ENCODE measurements at places on chromosomes 3 and 15.

DNA sequence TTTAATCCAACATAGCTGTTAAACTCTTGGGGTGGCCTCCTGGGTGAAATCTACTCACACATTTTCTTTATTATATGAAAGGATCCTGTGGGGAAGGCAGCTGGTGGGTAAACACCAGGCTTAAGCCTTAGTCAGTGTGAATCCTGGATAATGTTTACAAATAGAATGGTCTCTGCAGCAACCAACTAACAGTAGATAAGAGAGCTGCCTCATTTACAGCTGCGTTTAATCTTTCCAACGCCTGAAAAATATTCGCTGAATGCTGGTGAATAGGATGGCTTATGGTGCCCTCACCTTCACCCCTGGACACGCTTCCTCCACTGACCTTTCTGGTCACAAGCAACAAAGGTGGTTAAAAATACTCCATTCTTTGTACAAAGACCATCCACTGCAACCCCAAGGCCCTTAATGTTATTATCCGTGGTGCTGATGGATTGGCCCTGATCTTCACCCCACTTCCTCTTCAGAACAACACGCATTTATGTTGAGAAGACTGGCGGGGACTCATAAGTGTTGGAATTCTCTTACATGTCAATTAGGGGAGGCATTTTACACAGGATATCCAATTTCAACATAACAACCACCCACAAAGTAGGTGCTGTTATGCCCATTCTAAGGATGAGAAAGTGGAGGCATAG is 120.0 kb upstream of the FRMD4B start:
- no peak for DNase-seq

DNA sequence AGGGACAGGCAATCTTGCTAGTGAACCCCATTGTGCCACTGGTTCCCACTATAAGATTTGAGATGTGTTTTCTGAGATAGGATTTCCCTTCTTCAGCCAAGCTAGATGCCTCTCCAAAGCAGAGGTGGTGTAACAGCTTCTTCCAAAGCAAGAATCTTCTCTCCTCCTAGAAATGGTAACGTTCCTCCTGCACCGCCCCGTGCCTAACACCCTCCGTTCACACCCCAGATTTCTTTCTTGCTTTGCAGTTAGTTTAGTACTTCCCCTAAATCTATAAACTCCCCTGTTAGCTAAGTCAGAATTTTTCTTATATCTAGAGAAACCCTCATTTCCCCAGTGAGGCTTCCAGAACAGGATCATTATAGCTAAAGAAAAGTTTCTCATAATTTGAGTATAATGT is 617.6 kb upstream of the MDFIC2 start:
- DNase-seq, result no peak

DNA sequence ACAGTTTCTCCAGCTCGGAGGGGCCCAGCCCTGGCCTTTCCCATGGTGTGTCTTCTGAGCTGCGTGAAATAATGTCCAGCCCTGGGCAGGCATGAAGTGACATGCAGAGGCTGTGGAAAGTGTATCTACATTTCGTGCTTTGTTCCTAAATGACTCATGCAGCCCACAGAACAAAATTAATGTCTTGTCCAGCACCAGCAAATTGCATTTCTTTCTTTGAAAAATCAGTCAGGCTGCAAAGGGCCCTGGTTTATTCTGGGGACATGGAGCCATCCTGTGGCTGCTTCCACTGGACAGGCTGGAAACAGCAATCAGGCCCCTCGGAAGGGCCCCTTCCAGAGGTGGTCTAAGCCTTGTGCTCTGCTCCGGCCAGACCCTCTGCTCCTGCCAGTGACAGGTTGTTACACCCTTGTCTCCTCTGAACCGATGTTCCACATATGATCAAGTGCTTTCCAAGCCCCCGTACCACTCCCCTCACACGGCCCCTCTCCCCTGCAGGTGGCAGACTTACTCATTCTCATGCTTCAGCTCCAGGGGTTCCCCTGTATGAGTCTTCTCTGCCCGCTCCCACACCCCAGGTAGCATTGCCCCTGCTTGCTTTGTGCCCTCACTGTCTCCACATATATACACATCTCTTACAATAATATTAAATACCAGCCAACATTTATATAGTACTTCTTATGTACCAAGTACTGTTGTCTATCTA is 33.7 kb downstream of the CRYGS start:
- DNase-seq, result no peak

GRCh38 chr3:59290358-59290757 is 240.5 kb upstream of the CFAP20DC start:
- DNase-seq, result no peak

DNA sequence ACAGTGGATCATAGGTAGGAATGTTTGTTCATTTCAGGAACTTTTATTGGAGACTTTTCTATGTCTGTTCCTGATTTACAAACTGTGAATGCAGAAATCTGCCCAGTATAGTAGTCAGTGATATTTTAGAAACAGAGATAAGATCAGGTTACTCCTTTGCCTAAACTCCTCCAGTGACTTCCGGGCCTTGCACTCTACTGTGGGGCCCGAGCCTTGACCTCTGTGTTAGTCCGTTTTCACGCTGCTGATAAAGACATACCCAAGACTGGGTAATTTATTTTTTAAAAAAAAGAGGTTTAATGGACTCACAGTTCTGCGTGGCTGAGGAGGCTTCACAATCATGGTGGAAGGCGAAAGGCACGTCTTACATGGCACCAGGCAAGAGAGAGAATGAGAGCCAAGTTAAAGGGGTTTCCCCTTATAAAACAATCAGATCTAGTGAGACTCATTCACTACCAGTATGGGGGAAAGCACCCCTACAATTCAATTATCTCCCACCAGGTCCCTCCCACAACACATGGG is 127.1 kb downstream of the DNAJB8 start:
- DNase-seq, result no peak

- DNase-seq, result no peak
Measured at GRCh38 chr15:52622791-52623190, 54.0 kb upstream of the ARPP19 start.

DNA sequence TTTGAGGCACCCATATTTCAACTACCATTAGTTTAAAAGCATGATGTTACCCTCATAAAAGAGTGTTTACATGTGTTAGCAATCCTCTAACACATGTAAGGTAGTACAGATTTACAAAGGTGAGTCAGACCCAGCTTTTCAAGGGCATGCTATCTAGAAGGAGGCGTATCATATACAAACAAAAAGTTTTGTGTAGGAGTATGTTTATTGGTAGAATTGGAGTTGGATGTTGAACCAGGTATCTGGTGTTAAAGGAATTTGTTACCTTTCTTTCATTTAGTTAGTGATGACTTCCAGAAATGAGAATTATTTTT is 2.4 kb downstream of the HACD3 start:
- no peak for DNase-seq

GRCh38 chr15:26731965-26732364 is 40.9 kb downstream of the GABRB3 start:
- DNase-seq, result no peak

DNA sequence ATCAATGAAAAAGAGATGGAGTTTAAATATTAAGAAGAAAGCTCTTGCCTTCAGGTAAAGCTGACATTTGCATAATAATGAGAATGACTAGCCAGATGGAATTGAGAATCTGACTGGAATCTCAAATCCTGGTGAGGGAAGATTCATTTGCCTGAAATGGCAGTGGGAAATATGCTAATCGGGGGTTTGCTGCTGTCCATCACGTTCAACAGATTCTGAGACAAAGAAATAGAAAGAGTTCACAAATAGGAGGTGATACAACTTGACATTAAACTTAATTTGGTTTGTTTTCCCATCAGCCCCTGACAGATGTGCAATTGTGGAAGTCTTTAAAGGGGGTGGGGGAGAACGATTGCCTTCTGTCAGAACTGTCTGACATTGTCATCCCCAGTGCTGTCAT is 347.4 kb downstream of the PDCD6IP start:
- DNase-seq, result no peak

DNA sequence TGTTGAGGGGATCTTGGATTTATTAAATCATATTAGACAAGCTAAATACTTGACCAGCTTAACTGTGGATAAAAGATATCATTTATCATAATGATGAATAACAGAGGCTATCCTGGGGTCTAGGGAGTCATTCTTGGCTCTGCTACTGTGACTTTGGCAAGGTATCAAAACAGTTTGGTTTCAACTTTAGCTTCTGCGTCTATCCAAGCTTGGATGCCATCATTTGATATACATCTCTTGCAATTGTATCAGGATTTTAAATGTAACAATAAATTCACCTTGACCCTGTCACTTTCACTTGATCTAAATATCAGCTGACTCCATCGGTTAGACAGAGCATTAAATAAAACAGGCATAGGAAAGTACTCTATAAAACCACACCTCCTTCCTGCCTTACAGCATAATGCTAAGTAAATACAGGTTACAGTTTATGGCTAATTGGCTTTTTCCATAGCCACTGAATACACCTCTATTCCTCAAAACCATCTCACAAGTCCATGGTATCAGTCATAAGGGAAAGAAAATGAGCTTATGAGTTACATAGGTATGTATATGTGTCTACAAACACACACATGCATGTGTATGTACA is 262.9 kb downstream of the CTNNB1 start:
- DNase-seq, result no peak

- no peak for DNase-seq
Measured at GRCh38 chr3:177149106-177149505, 48.2 kb downstream of the TBL1XR1 start.

DNA sequence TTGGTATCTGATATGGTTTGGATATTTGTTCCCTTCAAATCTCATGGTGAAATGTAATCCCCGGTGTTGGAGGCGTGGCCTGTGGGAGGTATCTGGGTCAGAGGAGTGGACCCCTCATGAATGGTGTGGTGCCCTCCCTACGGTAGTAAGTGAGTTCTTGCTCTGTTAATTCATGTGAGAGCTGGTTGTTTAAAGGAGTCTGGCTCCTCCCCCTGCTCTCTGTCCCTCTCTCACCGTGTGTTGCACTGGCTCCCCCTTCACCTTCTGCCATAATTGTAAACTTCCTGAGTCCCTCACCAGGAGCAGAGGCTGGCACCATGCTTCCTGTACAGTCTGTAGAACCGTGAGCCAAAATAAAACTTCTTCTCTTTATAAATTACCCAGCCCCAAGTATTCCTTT is 246.9 kb upstream of the AGTR1 start:
- DNase-seq, result no peak

GRCh38 chr3:148789906-148790305 is 37.7 kb upstream of the CPB1 start:
- no peak for DNase-seq
